H54 (cell line): ENCODE measurements at places on chromosomes 12 and 14.

DNA sequence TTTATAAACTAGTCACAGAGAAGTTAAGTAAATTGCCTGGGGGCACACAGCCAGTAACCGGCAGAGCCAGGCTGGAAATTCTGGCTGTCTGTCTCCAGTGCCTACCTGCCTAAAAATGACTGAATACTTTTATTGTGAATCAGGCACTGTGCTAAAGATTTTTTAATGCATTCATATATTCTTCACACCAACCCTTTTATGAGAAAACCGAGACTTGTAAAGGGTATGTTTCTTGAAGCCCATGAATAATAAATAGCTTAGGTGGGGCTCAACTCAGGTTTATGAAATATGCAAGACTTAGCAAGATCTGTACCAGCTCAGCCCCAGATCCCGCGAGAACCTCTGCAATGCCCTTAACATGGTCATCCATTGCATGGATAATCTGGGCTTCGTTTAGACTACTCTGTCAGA, 60.8 kb downstream of the TMCC3 start:
- no peak for DNase-seq

- no peak for DNase-seq
These were observed 65.3 kb upstream of the TMEM233 start for GRCh38 chr12:119528241-119528640.

- DNase-seq, result no peak
These were observed 75.6 kb upstream of the HECTD1 start for GRCh38 chr14:31283153-31283552.

- no peak for DNase-seq
These were observed 1.1 kb downstream of the DIP2B start for GRCh38 chr12:50505675-50506530.

GRCh38 chr14:22888662-22889061, 5.6 kb downstream of the REM2 start:
- DNase-seq, result no peak

DNA sequence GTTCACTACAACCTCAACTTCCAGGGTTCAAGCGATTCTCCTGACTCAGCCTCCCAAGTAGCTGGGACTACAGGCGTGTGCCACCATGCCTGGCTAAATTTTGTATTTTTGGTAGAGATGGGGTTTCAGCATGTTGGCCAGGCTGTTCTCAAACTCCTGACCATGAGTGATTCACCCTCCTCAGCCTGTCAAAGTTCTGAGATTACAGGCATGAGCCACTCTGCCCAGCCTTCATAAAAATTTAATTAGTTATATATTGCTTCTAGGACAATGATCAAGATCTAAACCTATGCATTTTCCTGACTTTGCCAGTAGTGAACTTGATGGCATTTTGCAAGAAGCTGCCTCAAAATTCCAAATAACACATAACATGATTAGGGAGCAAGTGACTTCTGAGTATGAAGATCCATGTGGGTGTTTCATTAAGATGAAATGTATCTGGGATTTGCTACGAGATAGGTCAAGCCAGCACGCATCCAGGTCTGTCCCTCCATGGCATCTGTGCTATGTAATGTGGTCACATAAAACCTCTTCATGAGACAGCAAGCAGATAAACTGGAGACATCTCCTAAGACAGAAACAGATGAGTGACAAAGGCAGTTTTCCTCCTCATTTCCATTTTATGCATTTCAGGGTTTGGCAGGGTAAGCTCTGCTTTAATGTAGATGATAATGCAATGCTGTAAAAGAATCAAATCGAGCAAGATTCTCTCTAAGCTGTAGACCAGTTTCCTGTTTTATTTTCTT, 319.4 kb upstream of the ATP2B1 start:
- no peak for DNase-seq

DNA sequence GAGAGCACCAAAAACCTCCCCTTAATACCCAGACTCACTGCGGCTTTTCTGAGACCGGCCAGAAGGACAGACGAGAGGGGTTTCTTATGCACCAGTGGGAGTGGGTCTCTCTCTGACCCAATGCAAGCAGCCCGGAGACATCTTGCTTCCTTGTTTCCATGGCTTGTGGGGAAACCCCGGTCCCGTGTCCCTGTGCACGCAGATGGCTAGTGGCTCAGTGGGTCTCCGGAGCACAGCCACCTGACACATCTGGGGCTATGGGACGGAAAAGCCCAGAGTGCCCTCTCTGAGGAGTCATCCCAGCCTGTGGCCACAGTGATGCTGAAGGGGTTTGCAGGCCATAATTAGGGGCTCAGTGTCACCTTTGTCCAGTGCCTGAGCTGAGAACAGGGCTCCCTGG, 197.6 kb downstream of the PHETA1 start:
- DNase-seq, result no peak

DNA sequence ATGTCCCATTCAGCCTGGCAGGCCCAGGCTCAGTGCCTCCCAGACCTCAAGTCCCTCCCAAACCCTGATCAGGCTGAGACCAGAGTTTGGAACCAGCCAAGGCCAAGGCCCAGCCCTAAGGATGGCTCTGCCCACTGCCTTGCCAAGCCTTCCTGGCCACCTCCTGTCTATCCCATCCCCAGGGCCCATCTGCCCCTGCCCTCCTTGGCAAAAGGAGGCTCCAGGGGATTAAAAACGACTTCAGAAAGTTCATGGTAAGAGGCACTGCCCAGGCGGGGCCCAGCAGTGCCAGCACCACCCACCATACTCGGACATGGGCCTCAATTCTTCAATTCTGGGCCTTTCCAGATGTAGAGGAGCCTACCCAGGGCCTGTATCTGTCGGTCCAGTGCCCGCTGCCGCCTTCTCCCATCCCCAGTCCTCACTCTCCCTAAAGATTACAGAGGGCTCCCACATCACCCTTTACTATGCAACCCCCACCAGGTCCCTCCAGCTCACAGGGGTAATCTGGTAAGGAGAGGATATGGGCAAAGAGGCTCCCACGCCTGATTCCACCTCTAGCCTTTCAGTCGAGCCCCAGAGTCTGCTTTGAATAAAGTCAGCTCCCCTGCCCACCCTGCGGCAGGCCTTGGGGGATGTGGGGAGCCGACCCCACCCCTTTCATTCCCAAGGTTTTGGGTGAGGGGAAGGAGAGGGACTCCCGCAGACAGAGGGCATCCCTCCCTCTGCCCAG, 932 bp downstream of the ADCY6 start:
- DNase-seq, result no peak
